Stimulated activated CD8-positive, alpha-beta memory T cell treated with anti-CD3 and anti-CD28 coated beads, Interleukin-7, amount 100 ng/mL, for 48 hours (primary cell): ENCODE measurements at places on chromosomes 7 and 10.

GRCh38 chr10:77296534-77297392, 340.8 kb downstream of the KCNMA1 start:
- no peak for DNase-seq

DNA sequence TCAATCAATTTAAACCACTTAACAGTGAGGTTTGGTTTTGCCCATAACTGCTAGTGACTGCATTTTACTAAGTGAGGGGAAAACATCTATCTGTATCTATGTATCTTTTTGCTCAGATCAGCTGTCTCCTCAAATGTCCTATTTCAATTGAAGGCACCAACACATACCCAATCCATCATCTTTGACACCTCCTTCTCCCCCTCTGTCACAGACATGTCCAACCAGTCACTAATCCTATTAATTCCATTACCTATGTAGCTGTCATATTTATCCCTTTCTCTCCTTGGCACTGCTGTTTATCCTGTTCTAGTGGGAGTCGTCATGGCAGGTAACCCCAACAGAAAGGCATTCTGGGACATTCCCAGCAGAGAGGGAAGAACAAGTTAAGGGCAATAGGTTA, 975.2 kb upstream of the AUTS2 start:
- no peak for DNase-seq

- DNase-seq = no peak
Measured at GRCh38 chr10:114905450-114905849, 32.5 kb upstream of the TRUB1 start.

DNA sequence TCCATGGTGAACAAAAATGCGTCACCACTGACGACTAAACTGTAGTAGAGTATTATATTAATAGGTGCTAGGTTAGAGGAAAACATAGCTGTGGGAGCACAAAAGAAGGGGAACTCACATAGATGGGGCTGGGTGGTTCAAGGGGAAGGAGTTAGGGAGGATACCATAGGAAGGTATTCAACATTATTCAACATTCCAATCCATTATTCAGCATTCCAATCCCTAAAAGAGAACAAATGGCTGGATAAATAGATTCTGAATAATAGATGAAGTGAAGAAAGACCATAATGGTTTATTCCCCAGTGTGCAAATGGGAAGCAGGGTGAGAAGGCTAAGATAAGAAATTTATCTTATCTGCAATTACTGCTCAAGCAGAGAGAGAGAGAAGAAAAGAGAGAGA, 61.4 kb downstream of the AASS start:
- DNase-seq = no peak
